RWPE2 (cell line): ENCODE measurements at places on chromosomes 11 and 22.

- DNase-seq: no peak
Measured at GRCh38 chr11:78290293-78291176, 101.8 kb downstream of the USP35 start.

DNA sequence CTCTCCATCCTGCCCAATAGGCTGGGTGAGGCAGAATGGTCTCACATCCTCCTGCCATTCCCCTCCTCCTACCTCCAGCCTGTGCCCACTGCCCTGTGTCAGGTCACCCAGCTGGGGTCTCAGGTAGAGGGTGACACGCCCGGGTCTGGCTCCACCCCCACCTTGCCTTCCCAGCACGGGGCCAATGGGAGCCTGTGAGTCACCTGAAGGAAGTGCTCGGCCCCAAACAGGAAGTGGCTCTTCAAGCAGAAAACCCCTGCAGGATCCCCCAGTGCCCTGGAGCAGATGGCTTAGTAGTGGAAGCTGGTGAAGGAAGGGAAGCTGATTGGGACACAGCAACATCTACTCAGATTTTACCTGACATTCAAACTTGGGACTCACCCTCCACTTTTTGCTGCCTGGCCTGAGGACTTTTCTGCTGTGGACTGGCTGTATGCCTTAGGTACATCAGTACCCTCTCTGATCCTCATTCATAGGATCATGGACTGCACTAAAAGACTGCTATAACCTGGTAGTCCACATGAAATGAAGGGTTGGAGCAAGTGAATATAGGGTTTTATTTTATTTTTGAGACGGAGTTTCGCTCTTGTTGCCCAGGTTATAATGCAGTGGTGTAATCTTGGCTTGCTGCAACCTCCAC is 33.4 kb downstream of the GDPD5 start:
- DNase-seq: no peak

DNA sequence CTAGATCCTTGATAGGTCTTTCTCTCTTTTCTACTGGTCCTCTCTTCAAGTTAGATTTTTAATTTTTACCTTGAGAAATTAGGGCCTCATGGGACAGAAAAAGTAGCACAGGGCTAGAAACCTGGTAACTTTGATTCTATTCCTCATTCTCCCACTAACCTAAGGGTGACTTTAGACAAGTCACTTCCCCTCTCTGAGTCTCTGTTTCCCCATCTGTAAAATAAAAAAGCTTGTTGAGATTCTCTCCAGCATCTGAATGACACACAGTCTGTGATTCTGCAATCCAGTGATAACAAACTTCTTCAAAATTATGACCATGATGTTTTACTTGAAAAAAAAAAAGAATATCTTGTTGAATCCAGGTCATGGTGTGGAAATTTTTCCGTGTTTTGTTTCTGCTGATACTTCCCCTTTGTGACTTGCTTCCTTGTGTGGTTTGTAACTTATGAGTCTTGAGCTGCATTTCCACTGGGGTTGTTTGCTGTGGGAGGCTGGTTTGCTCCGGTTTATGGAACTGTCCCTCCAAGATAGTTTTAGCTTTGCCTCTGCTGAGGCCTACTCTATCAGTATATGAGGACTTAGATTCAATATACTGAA is 9.8 kb upstream of the MPEG1 start:
- no peak for DNase-seq

GRCh38 chr11:123051634-123052033 is 10.3 kb downstream of the HSPA8 start:
- no peak for DNase-seq
